ENCODE measurements at places on chromosomes 4 and X. TPM values are rescaled to one million over a fixed set of nuclear protein-coding genes. Genes with fewer than 3 reads are reported as not detected.

PAGE2B gene
- total RNA-seq, result 0.77 TPM

GABRB1 gene
- total RNA-seq, result not detected

DAPP1 gene
- 19.6 TPM for total RNA-seq

MGAT4D gene
- not detected for total RNA-seq

SPANXA1 gene
- not detected for total RNA-seq

HEPH gene
- not detected for total RNA-seq

RAB41 gene
- total RNA-seq, result not detected

SPATA18 gene
- total RNA-seq, result 0.55 TPM

NAP1L5 gene
- total RNA-seq, result 3.3 TPM

CD40LG gene
- total RNA-seq, result 2.5 TPM

SPINK2 gene
- 9.8 TPM for total RNA-seq

SRPK3 gene
- not detected for total RNA-seq

ATP7A gene
- total RNA-seq, result 13.4 TPM

DCAF4L1 gene
- 0.22 TPM for total RNA-seq

SLC34A2 gene
- not detected for total RNA-seq

PTPN13 gene
- total RNA-seq, result 0.06 TPM

MGARP gene
- not detected for total RNA-seq

FAM114A1 gene
- 0.33 TPM for total RNA-seq

FAM50A gene
- total RNA-seq, result 59.2 TPM

NOX1 gene
- not detected for total RNA-seq

XG gene
- 0.43 TPM for total RNA-seq

TCEAL4 gene
- total RNA-seq, result 6.7 TPM

IL2 gene
- total RNA-seq, result 1.4 TPM

SLC6A14 gene
- total RNA-seq, result not detected

SSX1 gene
- not detected for total RNA-seq

L1CAM gene
- 4.5 TPM for total RNA-seq

GYG2 gene
- not detected for total RNA-seq

All from activated naive CD8-positive, alpha-beta T cell treated with anti-CD3 and anti-CD28 coated beads, Interleukin-2, amount 10 ng/mL, durations not matched to agents 7 days and 5 days (primary cell).